ENCODE measurements at places on chromosomes 3 and 15.

DNA sequence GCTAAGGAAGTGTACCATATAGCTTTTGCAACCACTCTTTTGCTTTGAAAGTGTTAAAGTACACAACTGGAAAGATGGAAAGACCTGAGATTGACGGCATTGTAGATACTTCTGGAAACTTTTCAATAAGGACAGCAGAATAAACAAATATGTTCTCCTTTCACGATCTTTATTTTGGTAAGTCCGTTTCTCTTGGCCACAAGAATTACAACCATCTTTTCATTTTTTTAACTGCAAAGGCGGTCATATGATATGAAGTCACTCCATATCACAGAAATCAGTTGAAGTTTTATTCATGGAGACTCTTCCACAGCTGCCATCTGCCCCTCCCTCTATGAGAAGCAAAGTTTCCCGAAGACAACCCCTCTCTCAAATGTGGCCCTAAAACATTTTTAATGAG lies 303.4 kb upstream of the ICE2 start:
- H3K4me3 ChIP-seq, result no peak overlapping the region
- no peak overlapping the region for H3K27ac ChIP-seq
- H3K27me3 ChIP-seq, result no peaks in the 10 kb centered on the region
- H3K4me1 ChIP-seq, result no peaks in the 10 kb centered on the region
- no peaks in the 10 kb centered on the region for H3K36me3 ChIP-seq
- no peak for DNase-seq

DNA sequence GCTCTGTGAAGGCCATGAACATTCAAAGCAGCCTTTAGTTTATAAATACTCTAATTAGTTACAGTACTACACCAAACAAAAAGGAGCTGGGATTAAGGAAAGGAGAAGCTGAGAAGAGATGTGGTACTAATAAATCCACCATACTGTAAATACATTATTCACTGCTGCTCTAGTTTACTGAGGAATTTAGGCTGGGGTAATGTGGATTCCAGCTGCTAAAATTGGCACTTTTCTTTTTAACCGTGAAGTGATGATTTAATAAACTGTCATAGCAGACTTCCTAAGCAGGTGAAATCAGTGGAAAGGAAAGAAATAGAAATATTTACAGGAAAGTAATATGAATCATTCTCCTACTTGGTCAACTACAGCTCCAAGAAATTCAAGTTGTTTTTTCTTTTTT lies 88.7 kb downstream of the TFG start:
- H3K36me3 ChIP-seq, result no peaks in the 10 kb centered on the region
- H3K4me3 ChIP-seq, result no peak overlapping the region
- no peaks in the 10 kb centered on the region for H3K4me1 ChIP-seq
- no peaks in the 10 kb centered on the region for H3K27me3 ChIP-seq
- no peak for DNase-seq

GRCh38 chr3:168416446-168416845 lies 320.7 kb upstream of the GOLIM4 start:
- H3K36me3 ChIP-seq, result no peaks in the 10 kb centered on the region
- H3K27me3 ChIP-seq, result no peaks in the 10 kb centered on the region
- no peak for DNase-seq
- no peak overlapping the region for H3K27ac ChIP-seq
- no peak overlapping the region for H3K4me3 ChIP-seq

GRCh38 chr3:58157700-58158099 lies 53.1 kb downstream of the DNASE1L3 start:
- no peaks in the 10 kb centered on the region for H3K27me3 ChIP-seq
- no peak overlapping the region for H3K4me3 ChIP-seq
- DNase-seq, result no peak
- peaks cover 3% of the 10 kb centered on the region for H3K4me1 ChIP-seq

- H3K4me3 ChIP-seq, result no peak overlapping the region
- DNase-seq, result no peak
- H3K4me1 ChIP-seq, result no peaks in the 10 kb centered on the region
- no peak overlapping the region for H3K27ac ChIP-seq
These were observed 446.5 kb downstream of the EDEM1 start for GRCh38 chr3:5633960-5634359.

DNA sequence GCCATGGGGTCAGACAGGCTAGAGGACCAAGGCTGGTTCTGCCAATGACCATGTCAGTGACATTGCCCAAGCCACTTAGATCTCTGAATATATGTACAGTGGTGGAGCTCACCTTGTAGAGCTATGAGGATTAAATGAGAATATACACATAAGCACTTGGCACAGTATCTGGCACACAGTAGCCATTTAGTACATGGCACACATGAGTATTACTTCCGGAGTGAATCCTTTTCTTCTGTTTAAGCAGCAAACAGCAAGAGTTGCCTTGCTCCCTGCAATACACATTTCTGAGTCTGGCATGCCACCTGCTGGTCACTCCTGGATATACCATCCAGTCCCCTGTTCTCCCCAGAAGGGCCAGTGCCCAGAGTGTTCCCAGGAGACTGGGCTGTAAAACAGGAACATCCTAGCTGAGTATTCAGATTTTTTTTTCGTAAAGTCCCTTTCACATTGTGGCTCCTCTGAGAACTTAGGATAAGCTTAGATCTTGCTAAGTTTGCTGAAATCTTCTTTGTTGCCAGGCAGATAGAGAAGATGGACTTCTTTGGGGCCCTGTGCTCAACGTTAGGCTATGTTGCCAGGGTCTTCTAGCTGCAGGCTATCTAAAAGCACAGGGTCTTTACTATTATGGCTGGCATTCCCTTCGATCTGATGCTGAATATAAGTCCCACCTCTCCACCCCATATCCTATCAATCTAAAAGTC lies 203.4 kb downstream of the ADAMTS9 start:
- H3K4me1 ChIP-seq, result no peaks in the 10 kb centered on the region
- H3K36me3 ChIP-seq, result no peaks in the 10 kb centered on the region
- peak; percentile 81 for DNase-seq
- H3K27me3 ChIP-seq, result no peaks in the 10 kb centered on the region

GRCh38 chr15:45347033-45347432 lies 31.3 kb downstream of the GATM start:
- no peaks in the 10 kb centered on the region for H3K27me3 ChIP-seq
- H3K4me3 ChIP-seq, result no peak overlapping the region
- DNase-seq, result no peak
- H3K27ac ChIP-seq, result no peak overlapping the region
- H3K36me3 ChIP-seq, result no peaks in the 10 kb centered on the region
- no peaks in the 10 kb centered on the region for H3K4me1 ChIP-seq
